Endodermal cell (in vitro differentiated cells): ENCODE measurements at places on chromosomes 2 and 18. TPM values are rescaled to one million over a fixed set of nuclear protein-coding genes. Genes with fewer than 3 reads are reported as not detected.

REG3A gene
- not detected in 3 replicates for total RNA-seq

DNA sequence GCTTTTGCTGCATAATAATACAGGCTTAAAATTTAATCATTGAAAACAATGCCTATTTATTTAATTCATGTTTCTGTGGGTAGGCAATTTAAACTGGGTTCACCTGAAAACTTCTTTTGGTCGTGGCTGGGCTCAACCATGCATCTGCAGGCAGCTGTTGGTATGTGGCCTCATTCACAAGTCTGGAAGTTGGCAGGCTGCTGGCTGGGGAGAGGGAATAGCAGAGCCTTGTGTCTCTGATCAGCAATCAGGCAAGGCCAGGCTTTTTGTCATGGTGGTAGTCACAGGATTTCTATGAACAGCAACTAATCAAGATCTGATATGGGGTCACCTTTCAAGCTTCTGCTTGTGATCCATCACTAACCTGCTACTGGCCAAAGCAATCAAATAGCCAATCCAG is 130.1 kb upstream of the KCNJ3 start:
- peak; percentile 78 for DNase-seq
- H3K4me1 ChIP-seq = peaks cover 8% of the 10 kb centered on the region
- no peaks in the 10 kb centered on the region for H3K27me3 ChIP-seq

DNA sequence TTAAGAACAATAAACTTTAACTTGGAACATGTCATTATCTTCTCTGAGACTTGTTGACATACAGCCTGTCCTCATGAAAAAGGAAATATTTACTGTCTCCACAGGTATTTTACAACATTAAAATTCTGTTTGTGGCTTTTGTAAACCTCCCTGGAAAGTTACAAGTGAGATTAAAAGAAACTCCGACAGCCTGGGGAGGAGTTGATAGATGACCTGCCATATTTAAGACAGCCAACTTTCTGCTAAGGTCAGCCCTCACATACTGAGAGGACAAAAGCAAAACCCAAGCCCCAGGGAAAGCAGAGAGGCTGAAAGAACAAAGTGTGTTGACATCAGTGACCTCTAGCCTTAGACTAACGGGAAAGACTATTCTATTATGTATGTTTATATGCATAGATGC is 350.2 kb downstream of the RIT2 start:
- no peaks in the 10 kb centered on the region for H3K4me1 ChIP-seq
- no peaks in the 10 kb centered on the region for H3K27me3 ChIP-seq
- H3K27ac ChIP-seq = no peak overlapping the region
- no peak for DNase-seq
- no peaks in the 10 kb centered on the region for H3K36me3 ChIP-seq

AGXT gene
- 0.21 to 0.47 TPM in 2 of 3 replicates, not detected in the other for total RNA-seq

- no peak overlapping the region for H3K4me3 ChIP-seq
- no peaks in the 10 kb centered on the region for H3K4me1 ChIP-seq
- no peak overlapping the region for H3K27ac ChIP-seq
- no peaks in the 10 kb centered on the region for H3K36me3 ChIP-seq
- no peaks in the 10 kb centered on the region for H3K27me3 ChIP-seq
Observed at GRCh38 chr2:241855245-241855887, 3.3 kb downstream of the PDCD1 start.

DNA sequence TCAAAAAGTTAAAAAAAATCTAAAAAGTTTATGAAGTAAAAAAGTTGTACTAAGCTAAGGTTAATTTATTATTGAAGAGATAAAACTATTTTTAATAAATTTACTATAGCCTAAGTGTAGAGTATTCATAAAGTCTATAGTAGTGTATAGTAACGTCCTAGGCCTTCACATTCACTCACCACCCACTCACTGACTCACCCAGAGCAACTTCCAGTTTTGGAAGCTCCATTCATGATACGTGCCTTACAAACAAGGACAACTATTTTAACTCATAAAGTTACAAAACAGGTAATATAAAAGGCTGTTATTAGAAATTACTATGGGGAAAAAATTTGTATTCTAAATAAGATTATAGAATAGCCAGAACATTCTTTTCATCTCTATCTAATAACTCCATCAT is 158.9 kb upstream of the FN1 start:
- no peak overlapping the region for H3K27ac ChIP-seq
- no peak overlapping the region for H3K4me3 ChIP-seq
- no peaks in the 10 kb centered on the region for H3K36me3 ChIP-seq

DNA sequence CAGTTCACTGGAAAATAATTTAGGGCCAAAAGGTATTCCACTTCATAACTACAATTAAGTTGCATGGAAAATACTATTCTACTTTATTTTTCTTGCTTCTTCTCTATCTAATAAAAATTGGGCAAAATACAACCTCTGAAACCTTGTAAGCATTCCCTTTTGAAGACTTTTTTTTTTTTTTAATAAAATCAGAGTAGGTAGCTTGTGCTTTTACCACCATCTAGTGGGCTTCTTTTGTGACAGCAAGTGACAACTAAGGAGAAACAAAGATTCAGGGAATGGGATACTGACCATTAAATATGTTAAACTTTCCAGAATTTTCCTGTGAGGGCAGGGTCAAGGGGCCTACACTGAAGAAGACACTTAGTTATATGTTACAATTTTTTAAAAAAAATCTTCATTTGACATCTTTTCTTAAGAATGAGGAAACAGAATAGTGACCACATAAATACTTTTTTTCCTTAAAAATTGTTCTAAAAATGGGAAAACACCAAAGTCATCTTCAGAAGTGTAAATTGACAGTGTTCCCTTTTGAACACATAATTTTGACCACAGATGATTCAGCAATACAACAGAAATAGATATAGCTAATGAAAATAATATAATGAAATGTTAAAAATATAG is 1183.2 kb upstream of the ACVR2A start:
- no peaks in the 10 kb centered on the region for H3K36me3 ChIP-seq
- DNase-seq = no peak
- no peaks in the 10 kb centered on the region for H3K27me3 ChIP-seq

- no peak for DNase-seq
- no peaks in the 10 kb centered on the region for H3K27me3 ChIP-seq
- no peaks in the 10 kb centered on the region for H3K36me3 ChIP-seq
- no peaks in the 10 kb centered on the region for H3K4me1 ChIP-seq
- no peak overlapping the region for H3K4me3 ChIP-seq
Observed at GRCh38 chr2:196607073-196607472, 32.4 kb upstream of the CCDC150 start.

DNA sequence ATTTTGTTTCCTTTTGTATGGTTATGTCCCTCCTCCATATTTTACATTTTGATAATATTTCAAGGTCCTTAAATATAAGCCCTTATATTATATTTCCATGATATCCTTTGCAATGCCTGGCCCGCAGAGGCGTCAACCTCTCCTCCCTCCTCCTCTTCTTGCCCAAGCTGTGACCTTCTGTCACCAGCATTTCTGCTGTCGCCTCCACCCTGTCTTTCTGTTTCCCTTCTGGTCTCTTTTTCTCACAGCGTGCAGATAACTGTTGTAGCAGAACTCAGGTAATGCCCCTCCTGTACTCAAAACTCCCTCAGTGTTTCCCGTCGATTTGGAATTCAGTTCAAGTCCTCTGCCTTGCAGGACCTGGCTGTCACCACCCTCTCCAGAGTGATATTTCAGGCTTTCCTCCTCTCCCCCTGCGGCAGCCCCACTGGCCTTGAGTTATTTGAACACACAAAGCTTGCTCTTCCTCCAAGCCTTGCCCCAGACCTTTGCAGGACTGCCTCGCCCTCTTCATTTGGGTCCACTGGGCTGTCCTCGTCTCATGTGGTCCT is 709.3 kb downstream of the DCDC2C start:
- H3K27ac ChIP-seq = no peak overlapping the region
- H3K36me3 ChIP-seq = no peaks in the 10 kb centered on the region
- H3K27me3 ChIP-seq = no peaks in the 10 kb centered on the region
- DNase-seq = no peak
- H3K4me3 ChIP-seq = no peak overlapping the region

- no peak overlapping the region for H3K27ac ChIP-seq
- peaks cover 3% of the 10 kb centered on the region for H3K36me3 ChIP-seq
- no peak for DNase-seq
- H3K4me3 ChIP-seq = no peak overlapping the region
- H3K27me3 ChIP-seq = no peaks in the 10 kb centered on the region
Observed at GRCh38 chr18:10475276-10475653, 20.8 kb downstream of the APCDD1 start.
